GM23248 (cell line): ENCODE measurements at places on chromosomes 12 and 14.
A peak's percentile ranks its signal among the peaks of the same experiment; 100 is the strongest.

GRCh38 chr12:131045705-131046460 lies 92.2 kb downstream of the ADGRD1 start:
- no peak for DNase-seq

GRCh38 chr14:31894351-31894750 lies 182.8 kb upstream of the ARHGAP5 start:
- peak; percentile 36 for DNase-seq

DNA sequence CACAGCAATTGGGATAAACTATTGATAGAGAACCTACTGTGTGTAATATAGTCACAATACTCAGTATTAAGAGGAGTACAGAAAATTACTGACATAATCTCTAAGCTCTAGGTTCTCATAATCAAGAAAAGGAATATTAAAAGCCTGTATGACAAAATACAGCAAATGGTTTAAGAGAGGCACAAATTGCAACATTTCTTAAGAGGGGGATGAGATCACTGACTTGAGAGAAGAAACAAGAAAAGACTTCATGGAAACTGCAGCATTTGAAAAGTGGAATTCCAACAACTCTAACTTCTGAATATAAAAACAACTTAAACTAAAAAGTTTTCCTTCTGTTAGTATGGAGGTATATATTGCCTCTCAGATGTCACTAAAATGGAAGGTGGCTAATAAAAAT lies 89.7 kb downstream of the NUMB start:
- DNase-seq = peak; percentile 62

DNA sequence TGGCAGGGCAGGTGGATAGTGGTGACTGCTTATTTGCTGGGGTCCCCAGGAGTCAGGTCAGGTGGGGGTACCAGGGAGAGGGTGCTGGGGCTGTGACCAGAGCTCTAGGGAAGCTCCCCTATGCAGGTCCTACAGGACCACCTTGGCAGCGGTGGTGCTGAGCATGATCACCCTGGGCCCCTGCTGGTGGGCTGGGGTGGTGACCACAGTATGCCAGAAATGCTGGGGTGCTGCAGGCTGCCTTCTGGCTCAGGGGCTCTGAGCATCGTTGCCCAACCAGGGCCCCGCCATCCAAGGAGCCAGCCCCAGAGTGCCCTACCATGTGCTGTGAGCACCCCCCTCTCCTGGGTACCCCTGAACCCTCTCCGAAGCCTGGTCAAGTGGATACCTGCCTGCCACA lies 17.5 kb upstream of the NUDT14 start:
- no peak for DNase-seq

DNA sequence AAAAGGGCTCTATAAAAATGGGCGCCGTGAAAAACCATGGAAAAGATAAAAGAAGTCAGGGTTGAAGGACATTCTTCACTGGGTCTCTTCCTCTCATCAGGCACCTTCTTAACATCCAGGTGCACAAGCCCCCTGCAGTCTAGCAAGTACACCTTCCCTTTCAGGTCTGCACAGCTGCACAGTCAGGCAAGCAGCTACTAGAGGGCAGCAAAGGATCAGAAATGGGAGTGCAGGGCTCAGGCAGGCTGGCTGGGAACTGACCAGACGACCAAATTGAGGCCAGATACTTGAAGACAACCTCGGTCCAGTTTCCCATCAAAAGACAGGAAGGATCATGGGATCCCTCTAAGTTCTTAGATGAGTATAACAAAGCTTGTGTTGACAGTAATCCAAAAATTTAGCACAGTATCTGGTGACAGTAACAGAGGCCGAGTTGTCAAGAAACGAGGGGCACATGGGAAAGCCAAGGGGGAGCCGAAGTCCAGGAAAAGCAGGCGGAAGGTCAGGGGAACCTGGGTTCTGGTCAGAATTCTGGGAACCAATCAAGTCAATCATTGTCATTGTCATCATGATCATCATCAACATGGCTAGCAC lies 10.1 kb upstream of the GRIP1 start:
- DNase-seq = peak; percentile 31

- DNase-seq = no peak
These were observed 145.0 kb downstream of the SLC38A6 start for GRCh38 chr14:61125867-61126572.

- no peak for DNase-seq
These were observed 40.8 kb upstream of the MAX start for GRCh38 chr14:65142914-65143625.

DNA sequence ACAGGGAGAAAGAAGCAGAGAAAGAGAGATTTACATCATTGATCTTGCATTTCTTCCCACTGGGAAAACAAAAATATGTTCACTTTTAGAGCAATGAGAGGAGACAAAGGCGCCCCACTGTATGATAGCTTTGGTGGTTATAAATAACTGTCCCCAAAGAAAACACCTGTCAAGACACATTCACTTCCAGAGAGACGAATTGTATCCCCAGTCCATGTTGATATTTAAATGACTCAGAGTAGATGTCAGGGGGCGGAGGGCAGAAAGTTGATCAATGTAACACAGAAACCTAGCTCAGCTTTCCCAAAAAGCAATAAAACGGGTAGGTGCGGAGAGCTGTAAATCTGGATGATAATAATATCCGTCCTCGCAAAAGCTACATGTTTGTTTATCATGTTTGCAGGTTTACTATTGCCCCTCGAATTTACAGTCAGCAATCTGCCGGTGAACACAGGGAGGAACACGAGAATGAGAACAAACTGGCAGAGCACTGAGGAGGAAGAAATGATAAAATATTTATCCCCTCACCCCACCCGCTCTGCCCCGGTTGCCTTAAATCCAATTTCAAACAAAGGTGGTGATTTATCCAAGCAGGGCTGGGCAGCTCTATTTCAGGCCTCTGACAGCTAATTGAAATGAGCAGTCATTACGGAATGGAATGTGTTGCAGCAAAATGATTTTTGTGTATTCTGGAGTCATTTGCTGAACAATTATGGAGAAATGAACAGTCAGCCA lies 84.4 kb downstream of the CMKLR1 start:
- DNase-seq = no peak

DNA sequence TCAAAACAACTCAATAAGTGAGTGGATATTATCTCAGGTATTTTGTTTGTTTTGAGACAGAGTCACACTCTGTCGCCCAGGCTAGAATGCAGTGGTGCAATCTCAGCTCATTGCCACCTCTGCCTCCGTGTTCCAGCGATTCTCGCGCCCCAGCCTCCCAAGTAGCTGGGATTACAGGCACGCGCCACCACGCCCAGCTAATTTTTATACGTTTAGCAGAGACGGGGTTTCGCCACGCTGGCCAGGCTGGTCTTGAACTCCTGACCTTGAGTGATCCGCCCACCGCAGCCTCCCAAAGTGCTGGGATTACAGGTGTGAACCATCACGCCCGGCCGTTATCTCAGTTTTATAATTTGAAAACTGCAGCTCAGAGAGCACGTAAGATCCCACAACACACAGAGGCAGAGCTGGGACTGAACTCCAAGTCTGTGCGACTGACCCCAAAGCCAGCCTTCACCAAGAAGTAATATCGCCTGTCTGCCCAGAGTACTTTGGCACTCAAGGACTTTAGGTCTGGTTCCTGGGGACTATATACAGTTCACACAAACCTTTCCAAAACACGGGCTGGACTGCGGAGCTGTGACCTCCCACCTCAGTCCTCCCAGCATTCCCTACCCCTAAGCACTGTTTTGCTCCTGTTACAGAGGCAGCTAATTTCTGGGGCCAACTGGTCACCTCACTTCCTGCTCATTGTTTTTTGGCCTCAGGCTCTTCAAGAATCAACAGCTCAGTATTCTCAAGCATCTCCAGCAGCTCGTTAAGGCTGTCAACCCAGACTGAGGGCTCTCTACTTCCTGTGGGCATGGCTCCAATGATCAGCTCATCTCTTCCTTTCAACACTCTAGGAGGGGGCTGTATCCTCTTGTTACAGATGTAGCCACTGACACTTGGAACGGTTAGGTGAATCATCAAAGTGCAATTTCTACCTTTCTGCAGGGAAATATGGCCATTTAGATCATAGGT lies 22.5 kb downstream of the TESC start:
- no peak for DNase-seq
